ENCODE measurements at places on chromosomes 2 and 18.

DNA sequence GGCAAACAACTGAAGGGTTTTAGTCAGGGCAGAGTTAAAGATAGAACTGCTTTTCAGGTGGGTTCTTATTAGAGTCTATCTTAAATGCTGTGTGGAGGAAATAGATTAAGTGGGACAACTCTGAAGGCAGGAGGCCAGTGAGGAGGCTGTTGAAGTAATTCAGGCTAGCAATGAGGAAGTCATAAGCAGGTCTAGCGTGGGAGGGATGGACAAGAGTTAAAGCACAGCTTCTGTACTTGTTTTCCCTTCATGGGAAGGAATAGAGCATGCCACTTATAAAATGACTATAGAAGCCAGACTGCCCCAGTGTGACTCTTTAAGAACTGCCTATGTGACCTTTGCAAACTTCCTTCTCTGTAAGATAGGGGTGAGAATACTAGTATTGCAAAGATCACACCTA lies 202.0 kb upstream of the LRRTM1 start:
- no peak for DNase-seq

- DNase-seq = no peak
These were observed 22.2 kb downstream of the SKA1 start for GRCh38 chr18:50397023-50397422.

DNA sequence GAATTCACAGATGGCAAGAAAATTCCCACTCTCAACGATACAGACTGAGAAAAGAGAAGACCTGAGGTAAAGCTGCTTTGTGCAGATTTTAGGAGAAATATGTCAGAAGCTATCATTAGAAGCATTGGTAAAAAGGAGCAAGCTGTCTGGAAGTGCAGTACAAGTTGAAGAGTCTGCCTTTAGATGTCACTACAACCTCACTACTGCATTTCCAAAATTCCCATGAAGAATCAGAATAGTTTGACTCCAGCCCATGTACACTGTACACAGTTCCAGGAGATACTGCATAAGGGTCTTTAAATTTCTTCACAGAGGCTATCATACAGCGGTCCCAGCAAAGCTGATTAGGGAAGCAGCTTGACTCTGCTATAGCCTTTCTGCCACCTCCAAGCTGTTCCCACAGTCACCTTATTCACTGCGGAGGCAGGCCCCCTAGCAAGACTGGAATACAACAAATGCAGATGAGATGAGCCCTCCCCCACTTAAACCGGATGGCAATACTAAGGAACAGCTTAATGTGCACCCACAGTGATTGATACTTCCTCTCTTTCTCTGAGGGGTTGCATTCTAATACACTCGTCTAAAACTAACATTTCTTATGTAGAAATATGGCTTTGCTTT lies 527.4 kb downstream of the TMEM182 start:
- no peak for DNase-seq

DNA sequence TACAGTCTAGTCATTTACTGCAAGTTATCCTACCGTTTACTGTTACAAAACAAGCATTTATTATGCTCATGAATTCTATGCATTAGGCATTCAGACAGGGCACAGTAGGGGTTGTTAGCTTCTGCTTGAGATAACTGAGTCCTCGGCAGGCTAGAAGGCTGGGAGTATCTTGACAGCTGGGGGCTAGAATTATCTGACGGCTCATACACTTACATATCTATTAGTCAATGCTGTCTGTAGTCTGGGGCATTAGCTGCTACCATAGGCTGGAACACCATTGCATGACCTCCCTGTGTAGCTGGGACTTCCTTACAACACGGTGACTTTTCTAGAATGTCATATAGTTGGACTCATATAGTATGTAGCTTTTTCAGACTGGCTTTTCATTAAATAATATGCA lies 61.9 kb upstream of the ALK start:
- no peak for DNase-seq

GRCh38 chr2:98731041-98731893 lies at the start of gene MGAT4A:
TSS of gene MGAT4A (minus strand) at chr2:98731132. CDS start at chr2:98726332, 4,800 bp downstream.
- DNase-seq = no peak

DNA sequence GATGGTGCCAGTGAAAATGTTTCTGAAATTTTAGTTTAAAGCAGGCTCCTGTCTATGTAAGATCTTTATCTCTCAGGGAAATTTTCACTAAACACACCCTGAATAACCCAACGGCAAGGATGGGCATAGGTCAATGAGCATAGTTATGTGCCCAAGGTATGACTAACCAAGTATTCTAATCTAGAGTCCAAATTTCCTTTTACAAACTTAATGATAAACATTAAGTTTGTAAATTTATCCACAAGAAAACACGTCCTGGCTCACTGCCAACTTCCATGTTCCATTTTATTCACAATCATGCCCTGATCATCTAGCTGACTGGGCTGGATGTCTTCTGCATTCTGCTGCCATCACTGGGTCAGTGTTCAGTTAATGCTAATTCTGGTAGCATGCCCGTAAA lies 151.2 kb downstream of the SRBD1 start:
- DNase-seq = no peak

DNA sequence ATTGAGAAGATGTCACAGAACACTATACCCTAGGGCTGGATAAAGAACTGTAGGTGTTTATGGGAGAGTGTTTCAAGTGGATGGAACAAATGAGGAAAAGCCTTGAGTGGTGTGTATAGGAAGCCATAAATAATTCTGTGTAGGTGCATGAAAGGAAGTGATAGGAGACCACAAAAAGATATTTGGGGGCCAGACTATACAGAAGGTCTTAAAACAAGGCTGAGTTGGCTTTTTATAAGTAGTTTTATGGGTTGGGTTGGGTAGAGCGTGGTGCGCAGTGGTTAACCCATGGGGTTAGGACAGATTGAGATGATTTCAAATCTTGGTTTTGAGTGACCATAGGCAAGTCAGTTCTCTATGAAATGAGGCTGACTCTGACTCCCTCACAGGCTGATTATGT lies 110.5 kb downstream of the PKP4 start:
- DNase-seq = no peak

DNA sequence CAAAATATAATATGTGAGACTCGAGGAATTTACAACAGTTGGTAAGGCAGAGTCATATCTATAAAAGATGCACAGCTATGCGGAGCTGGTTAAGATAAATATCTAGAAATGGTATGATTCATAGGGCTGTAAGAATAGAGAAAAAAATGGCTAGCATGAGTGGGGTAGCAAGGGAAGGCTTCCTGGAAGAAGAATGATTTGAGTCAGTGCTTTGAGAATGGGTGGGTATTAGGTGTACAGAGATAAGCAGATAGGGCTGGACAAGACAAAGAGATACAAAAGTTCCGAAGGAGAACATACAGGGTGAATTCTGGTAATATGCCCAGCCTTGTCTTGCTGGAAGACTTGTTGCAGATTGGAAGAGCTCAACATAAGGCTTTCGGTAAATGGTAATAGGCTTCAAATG lies 291.5 kb upstream of the CCDC68 start:
- no peak for DNase-seq

DNA sequence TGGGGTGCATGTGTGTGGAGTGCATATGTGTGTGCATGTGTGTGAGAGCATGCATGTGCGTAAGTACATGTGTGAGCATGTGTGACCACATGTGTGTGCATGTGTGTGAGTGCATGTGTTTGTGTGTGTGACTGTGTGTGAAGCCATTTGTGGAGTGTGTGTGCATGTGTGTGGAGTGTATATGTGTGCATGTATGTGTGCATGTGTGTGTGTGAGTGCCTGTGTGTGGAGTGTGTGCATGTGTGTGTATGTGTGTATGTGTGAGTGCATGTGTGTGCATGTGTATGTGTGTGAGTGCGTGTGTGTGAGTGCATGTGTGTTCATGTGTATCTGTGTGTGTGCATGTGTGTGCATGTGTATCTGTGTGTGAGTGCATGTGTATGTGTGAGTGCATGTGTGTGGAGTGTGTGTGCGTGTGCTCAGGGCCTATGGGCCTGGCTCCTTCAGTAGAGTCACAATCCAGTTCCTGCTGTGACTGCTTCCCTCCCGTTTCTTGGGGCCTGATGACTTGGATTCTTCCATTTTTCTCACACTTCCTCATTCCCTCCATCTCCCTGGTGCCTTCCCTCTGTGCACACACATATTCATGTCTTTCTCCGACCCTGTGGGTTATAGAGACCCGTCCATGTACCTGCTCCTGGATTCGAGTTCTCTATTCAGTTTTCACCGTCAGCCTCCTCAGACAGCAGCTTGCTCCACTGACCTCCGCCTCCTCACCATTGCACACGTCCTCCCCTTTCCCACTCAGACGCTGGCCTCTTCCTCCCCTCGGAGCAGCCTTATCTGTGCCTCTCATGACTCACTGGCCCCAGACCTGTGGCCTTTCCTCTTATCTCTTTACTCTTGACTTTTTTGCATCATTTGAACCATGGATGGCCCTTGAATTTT lies 25.2 kb downstream of the TOGARAM2 start:
- DNase-seq = no peak

DNA sequence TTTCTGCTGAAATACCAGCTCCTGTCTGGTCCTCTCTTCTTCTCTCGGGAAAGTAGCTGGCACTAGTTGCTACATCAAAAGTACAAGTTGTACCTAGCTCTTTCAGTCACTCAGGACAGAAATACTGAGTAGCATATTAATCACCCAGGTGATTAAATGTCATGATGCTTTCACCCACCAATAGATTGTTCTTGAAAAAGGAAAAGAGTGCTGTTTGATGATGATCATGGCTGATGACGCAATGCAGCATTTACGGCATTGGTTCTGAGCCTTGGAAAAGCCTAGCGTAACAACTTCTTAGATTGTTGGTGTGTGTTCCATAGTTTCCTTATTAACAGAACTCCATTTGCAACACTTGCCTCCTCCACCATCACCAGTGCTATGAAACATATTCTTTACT lies 190.7 kb downstream of the CDH7 start:
- no peak for DNase-seq

DNA sequence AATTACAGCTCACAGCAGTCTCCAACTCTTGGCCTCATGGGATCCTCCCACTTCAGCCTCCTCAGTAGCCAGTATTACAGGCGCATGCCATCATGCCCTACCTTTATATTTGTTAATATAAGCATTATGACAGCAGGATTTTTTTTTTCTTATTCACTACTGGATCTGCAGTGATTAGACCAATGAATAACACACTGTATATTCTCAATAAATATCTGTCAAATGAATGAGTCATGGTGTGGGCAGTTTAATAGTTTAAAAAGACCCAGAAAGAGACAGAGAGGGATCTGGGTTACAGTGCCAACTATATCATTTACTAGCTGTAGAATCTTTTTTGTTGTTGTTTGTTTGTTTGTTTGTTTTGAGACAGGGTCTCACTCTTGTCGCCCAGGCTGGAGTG lies 62.4 kb upstream of the LTBP1 start:
- DNase-seq = no peak

DNA sequence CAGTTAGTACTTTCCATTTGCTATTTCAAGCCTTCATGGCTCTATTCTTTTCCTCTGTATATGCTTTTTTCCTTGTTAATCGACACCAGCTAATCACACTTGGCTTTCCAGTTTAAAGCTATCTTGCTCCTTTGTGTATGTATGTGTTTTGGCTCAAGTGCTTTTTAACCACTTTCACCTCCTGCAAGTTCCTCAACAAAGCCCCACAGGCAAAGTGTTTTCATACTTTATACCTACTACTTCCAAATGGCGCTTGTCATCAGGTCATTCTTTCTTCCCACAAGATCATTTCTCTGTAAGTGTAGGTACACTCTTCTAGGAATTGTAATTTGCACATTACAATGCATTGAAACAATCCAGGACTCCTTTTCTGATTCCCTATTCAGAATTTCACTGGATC lies 64.0 kb upstream of the FIGN start:
- DNase-seq = no peak

- DNase-seq = no peak
These were observed 552.8 kb upstream of the NRP2 start for GRCh38 chr2:205129531-205129930.

- DNase-seq = no peak
These were observed 3.6 kb upstream of the DOK6 start for GRCh38 chr18:69397096-69397495.

GRCh38 chr2:167784084-167784425 lies 463.3 kb downstream of the STK39 start:
- no peak for DNase-seq

- no peak for DNase-seq
These were observed 66.3 kb downstream of the NBAS start for GRCh38 chr2:15494877-15495276.
